ENCODE measurements at places on chromosomes 1 and 21.
A peak's percentile ranks its signal among the peaks of the same experiment; 100 is the strongest.

- no peak for DNase-seq
Observed at GRCh38 chr1:178258536-178258935, 164.6 kb downstream of the RASAL2 start.

DNA sequence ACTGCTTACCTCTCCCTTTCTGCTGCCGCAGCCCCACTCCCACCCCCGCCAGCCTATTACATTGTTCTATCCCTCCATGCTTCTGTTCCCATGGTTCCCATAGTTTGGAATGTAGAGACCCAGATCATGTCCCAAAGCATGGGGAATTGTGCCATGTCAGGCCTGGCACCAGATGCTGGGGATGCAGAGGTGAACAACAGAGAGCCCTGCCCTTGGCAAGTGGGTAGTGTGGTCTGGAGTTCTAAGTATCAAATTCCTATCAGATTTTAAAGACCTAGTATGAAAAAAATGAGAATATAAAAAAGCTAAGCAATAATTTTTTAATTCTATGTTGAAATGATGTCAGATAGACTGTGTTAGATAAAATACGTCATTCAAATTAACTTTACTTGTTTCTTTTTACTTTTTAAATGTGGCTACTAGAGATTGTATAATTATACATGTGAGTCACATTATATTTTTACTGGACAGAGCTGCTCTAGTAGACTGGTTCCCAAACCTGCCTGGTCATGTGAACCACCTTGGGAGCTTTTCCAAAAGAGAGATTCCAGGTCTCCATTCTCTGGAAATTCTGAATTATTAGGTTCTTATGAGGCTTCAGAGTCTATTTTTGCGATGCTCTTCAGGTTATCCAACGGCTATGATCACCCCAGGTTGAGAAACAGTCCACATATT, 113.0 kb upstream of the DAB1 start:
- no peak for DNase-seq

- no peak for DNase-seq
Observed at GRCh38 chr1:152757747-152758146, at the start of gene KPRP. Gene KPRP (plus strand): TSS chr1:152758025. CDS start chr1:152759589, 1,564 bp downstream.

DNA sequence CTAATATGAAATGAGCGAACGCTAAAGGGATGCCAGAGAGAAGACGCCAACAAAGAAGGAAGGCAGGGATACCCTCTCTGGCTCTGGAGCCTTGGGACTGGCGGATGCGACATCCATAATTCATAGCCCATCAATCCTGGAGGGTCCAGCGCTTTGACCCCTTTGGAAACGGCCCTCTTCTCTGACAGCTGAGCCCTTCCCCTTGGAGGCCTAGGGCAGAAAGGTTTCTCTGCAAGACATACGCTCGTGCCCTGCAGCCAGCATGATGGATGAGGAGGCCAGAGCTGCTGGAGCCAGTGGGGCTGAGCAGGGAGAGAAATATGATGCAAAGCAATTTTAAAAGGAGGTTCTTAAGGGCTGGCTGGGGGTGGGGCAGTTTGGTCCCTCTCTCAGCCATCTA, 22.2 kb downstream of the OPTC start:
- no peak for DNase-seq

GRCh38 chr1:53586765-53587164, 127.6 kb downstream of the DMRTB1 start:
- peak; percentile 55 for DNase-seq

DNA sequence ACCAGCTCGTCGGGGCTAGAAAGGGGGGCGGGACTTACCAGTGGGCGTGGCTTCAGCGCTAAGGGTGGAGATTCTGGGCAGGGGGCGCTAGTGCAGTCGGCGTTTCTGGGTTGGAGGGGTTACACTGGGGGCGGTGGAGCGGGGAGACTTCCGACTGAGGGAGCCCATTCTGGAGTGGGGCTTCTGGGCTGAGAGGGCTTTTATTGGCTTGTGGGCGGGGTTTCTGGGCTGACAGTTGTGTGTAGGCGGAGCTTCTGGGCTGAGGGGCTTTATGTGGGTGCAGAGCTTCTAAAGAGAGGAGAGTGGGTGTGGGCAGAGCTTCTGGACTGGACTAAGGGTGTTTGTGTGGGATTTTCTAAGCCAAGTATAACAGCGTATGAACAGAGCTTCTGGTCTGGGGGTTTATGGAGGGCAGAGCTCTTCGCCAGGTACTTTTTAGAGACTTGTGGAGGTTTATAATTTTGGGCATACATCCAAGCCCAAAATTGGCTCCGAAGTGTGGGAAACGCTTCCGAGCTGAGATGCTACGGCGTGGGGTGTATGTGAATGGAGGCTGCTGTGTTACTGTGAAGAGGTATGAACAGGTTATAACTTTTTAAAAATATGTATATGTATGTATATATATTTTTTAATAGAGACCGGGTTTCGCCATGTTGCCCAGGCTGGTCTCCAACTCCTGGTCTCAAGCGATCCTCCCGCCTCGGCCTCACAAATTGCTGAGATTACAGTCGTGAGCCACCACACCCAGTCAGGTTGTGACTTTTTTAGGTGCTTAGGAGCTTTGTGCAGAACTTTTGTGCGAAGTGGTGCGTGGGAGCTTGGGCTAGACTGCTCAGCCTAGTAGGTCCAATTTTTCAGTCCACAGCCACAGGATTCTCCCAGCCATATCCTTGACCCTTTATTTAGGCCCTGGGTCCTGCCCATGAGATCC, 825 bp downstream of the TMEM39B start:
- peak; percentile 91 for DNase-seq

DNA sequence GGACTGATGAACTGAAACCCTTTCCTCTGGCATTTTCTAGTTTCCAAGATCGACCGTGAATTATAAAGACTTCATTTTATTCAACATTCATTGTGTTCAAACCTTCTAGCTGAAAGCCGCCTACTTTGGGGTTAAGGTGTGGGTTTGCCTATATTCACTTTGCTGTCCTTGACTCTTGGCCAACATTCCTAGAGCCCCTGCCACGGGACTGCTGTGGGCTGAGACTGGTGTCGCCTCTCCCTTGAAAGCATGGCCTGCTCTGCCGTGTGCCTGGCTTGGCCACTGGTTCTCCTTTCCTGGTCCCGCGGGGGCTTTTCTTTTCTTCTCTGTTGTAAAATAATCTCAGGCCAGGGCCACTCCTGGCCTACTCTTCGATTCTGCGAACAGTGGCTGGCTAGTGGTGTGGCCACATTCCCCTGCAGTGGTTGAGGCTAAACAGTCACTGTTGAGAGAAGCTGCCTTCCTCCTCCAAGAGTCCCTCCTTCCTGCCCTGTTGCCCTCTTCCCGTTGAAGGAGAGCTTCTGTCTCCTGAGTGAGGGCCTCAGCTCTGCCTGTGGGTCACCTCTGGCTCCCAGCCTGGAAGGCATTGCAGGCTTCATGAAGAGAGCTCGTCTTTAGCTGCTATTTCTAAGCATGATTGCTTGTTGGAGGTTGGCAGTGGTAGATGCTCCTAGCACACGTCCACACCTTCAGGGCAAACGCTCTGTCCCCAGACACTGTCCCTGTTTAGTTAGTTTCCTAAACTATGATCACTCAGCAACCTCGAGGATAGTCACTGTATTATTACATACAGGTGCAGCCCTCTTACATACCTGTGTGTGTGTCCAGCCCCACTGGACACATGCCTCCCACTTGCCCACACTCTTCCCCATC, 80.5 kb downstream of the GALNT2 start:
- DNase-seq = no peak

- no peak for DNase-seq
Observed at GRCh38 chr1:119188926-119189325, 48.5 kb upstream of the WARS2 start.

DNA sequence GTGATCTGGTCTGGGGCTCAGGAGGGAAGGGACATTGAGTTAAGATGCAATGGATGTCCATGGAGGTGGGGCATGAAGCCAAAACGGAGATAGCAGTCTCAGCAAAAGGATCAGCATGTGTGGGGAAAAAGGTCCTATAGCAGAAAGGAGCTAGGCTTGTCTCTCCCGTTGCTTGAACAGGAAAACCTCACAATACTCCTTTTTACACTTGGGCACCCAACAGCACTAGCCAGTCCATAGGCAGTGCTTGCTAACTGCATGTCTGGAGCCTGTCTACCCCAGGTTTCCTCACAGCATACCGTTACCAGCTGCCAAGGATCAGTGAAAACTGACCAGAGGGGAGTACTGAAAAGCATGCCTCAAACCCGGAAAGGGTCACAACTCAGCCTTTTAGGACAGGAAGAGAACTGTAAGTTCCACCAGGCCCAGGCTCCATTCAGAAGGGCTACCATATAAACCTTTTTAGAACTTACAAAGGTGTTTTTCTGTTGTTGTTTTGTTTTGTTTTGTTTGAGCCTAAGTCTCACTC, 78.6 kb downstream of the JAK1 start:
- DNase-seq = no peak

Data from coronary artery (tissue), 2 donors.